ENCODE measurements at places on chromosomes 11 and 22. TPM values are rescaled to one million over a fixed set of nuclear protein-coding genes. Genes with fewer than 3 reads are reported as not detected.

GRCh38 chr11:109306322-109306721 lies 115.7 kb upstream of the C11orf87 start:
- no peak for DNase-seq

GRCh38 chr11:2846056-2846455 lies 39.5 kb downstream of the CDKN1C start:
- DNase-seq, result no peak

GRCh38 chr11:96103102-96103501 lies 179.2 kb upstream of the MTMR2 start:
- DNase-seq, result no peak

DNA sequence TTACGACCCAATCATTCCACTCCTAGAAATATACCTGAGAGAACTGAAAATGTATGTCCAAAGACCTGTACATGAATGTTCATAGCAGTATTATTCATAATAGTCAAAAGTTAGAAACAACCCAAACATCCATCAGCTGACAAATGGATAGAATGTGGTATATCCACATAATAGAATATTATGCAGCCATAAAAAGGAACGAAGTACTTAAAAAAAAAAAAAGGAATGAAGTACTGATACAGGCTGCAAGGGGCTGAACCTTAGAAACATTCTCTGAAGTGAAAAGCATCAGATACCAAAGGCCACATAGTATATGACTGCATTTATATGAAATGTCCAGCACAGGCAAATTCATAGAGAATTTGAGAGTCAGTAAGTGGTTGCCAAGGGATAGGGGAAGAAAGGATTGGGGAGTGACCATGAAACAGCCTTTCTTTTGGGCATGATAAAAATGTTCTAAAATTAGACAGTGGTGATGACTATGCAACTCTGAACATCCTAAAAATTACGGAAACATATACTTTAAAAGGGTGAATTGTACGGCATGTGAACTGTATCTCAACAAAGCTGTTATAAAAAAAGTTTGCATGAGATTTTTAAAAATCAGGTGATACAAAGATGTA lies 1.8 kb downstream of the TPST2 start:
- no peak for DNase-seq

DNA sequence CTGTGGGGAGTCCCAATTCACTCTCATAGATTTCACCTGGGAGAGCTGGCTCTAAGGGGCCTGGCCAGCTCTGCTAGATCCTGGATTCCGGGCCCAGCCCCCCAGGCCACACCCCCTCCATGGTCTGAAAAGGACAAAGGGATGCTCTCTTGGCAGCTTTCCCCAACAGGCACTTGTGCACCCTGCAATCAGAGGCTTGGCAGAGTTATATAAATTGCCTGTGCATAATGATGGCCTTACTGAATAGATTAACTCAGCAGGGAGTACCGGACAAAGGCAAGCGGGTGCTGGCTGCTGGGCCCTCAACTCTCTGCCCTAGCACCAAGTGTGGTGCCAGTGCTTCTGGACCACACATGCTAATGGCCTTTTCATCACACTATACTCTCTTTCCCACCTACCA lies 461.6 kb downstream of the BUD13 start:
- DNase-seq, result no peak

GRCh38 chr11:63853476-63853875 lies 14.6 kb downstream of the MARK2 start:
- DNase-seq, result no peak

GRM5 gene
- not detected for total RNA-seq

Data from OCI-LY7 (cell line).